ENCODE measurements at places on chromosomes 4 and X. TPM values are rescaled to one million over a fixed set of nuclear protein-coding genes. Genes with fewer than 3 reads are reported as not detected.

AKAP4 gene
- not detected for total RNA-seq

SMPX gene
- total RNA-seq = not detected

GAGE13 gene
- total RNA-seq = not detected

SPIN2A gene
- total RNA-seq = 0.53 TPM

PDCL2 gene
- total RNA-seq = not detected

DNA sequence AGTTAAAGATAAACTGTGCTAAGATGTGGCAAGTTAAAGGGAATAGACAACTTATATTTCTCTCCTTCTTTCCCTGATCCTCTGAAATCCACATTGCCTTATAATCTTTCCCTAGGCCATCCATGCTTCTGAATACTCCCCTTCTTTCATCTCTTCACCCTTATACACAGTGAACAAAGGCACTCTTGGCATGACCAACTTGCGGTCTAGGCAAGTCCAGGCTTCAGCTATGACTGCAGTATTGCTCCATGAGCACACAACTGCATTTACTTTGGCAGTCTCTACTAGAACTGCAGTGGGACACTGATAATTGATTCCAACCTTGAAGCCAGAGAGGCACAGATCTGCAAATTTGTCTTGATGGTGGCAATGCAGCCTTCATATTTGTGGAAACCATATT is 24.2 kb upstream of the UBA6 start:
- H3K27ac ChIP-seq = no peak overlapping the region
- H3K4me1 ChIP-seq = no peaks in the 10 kb centered on the region
- DNase-seq = no peak
- no peaks in the 10 kb centered on the region for H3K36me3 ChIP-seq

GRCh38 chrX:153455571-153455970 is 9.7 kb upstream of the TREX2 start:
- H3K27me3 ChIP-seq = no peaks in the 10 kb centered on the region
- no peak for DNase-seq
- no peak overlapping the region for H3K4me3 ChIP-seq
- H3K4me1 ChIP-seq = no peaks in the 10 kb centered on the region

- H3K27me3 ChIP-seq = no peaks in the 10 kb centered on the region
- no peaks in the 10 kb centered on the region for H3K36me3 ChIP-seq
- DNase-seq = peak; percentile 52
- H3K27ac ChIP-seq = peak overlapping the region; percentile 85
- H3K4me3 ChIP-seq = peak overlapping the region; percentile 64
Measured at GRCh38 chrX:74535408-74536151, 78.8 kb downstream of the RLIM start.

- no peak overlapping the region for H3K27ac ChIP-seq
- peak; percentile 22 for DNase-seq
- H3K4me3 ChIP-seq = no peak overlapping the region
- H3K27me3 ChIP-seq = no peaks in the 10 kb centered on the region
- H3K36me3 ChIP-seq = no peaks in the 10 kb centered on the region
Measured at GRCh38 chr4:89284828-89285227, 22.8 kb downstream of the GPRIN3 start.

DNA sequence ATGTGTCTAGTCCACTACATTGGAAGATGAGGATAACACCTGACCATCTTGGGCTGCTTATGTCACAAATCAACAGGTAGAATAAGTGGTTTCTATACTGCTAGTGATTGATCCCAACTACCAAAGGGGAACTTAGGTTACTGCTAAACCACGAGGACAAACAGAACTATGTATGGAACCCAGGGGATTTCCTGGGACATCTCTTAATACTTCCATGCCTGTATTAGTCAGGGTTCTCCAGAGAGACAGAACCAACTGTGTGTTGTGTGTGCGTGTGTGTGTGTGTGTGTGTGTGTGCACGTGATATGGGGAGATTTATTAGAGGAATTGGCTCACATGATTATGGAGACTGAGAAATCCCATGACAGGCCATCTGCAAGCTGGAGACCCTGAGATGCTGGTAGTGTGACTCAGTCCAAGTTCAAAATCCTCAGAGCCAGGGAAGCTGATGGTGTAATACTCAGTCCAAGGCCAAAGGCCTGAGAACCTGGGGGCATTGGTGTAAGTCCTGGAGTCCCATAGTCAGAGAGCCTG is 16.2 kb upstream of the AFF1 start:
- no peak for DNase-seq
- H3K27me3 ChIP-seq = no peaks in the 10 kb centered on the region
- no peak overlapping the region for H3K27ac ChIP-seq
- H3K4me1 ChIP-seq = no peaks in the 10 kb centered on the region
- no peak overlapping the region for H3K4me3 ChIP-seq

DNA sequence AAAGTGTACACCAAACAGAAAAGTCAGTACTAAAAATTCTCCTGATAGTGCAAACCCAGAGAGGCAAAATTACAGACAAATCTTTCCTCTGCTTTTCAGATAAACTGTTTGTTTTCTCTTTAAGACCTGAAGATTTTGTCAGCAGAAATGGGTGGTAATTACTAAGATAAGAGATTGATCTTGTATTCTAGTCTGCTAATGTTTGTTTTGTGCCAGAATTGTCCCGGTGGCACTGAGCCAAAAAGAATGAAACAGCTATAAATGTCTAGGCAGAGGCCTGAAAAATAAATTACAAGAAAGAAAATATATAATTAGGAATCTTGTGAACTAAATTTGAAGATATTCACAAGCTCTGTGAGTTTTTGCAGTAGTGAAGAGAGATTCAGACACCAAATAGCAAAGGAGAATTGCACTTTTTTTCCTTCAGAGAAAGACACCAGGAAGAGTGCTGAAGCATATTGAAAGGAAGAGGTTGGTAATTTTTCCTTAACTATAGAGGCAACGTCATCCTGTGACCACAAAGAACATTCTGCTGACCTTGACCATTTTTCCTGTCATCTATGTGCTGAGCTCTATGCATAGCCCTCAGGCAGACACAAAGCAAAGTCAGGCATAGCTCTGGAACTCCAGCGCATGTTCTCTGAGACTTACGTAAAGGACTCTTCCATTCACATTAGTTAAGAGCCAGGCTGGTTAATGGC is 314.5 kb upstream of the RASGEF1B start:
- peaks cover 4% of the 10 kb centered on the region for H3K4me1 ChIP-seq
- H3K4me3 ChIP-seq = no peak overlapping the region
- DNase-seq = no peak
- no peak overlapping the region for H3K27ac ChIP-seq
- no peaks in the 10 kb centered on the region for H3K27me3 ChIP-seq

DNA sequence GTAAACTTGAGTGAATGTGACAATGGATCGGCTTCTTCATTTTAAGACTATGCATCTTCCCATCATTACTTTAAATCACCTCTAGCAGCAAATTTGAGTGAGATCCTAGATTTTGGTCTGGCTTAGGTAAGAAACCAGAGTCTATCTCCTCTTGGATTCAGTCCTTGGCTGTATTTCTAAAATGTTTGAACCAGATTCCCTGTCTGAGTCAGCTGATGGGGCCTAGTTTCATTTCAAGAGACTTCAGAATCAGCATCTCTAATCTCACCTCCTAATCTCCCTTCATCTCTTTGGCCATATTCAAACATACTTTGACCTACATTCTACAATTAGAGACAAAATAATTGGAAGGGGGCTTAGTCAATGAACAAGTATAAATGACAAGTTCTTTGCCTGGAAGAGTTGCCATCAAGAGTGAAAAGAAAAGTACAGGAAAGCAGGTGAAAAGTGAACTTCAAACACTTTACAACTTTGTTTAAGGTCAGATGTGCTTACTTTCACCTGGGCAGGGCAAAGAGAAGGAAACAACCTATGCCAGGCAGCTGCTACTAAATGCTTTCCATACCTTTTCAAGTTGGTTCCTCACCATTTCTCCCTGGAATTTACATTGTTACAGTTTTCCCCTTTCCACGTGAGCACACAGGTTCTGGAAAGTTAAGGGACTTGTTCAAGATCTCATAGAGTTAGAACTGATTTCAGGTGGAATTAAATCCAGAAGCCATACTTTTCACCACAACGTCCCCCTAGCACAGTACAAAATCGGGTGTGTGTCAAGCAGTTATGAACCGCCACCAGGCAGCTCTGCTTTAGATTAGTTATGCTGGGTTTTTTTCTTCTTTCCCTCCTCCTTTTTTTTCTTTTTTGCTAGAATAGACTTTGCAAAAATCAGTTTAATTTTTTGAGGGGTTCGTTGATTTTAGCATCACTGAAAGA is 30.7 kb upstream of the PITX2 start:
- H3K4me1 ChIP-seq = no peaks in the 10 kb centered on the region
- no peak overlapping the region for H3K27ac ChIP-seq
- no peaks in the 10 kb centered on the region for H3K36me3 ChIP-seq
- no peaks in the 10 kb centered on the region for H3K27me3 ChIP-seq
